Psoas muscle (tissue), 8 donors: ENCODE measurements at places on chromosomes 7 and 10. TPM values are rescaled to one million over a fixed set of nuclear protein-coding genes. Genes with fewer than 3 reads are reported as not detected.

DNA sequence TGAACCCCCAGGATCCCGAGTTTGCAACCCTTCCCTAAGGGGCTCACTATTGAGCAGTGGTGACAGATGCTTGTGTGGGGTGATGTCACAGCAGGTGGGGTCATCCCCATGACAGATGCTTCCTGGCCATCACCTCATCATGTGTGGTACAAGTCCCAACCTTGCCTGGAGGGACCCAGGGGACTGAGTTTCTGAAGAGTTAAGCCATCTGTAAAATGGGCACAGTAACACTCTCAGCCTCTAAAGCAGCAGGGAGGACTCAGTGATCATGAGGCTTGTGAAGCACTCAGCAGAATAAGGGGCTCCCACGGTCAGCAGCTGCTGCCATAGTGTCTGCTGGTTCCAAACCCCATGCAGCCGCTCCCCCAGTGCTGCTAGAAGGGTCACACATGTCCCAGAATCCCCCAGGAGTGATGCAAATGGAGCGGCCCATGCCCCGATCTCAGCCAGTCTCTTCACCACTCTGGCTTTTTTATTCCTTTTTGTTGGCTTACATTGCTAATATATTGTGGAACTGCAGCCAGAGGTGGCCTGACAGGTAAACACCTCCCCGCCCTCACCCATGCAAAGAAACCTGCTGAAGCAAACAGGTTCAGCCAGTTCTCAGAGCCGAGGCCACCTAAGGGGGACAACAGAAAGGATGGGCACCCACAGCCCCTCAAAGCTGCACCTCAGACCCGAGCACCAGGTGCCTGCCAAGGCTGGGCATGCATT, 102.1 kb upstream of the PDGFA start:
- peak; percentile 15 for DNase-seq
- no peaks in the 10 kb centered on the region for H3K36me3 ChIP-seq
- no peaks in the 10 kb centered on the region for H3K4me1 ChIP-seq
- no peak overlapping the region for H3K27ac ChIP-seq
- H3K27me3 ChIP-seq, result peaks cover 3% of the 10 kb centered on the region

- peak; percentile 64 for DNase-seq
- peaks cover 35% of the 10 kb centered on the region for H3K4me1 ChIP-seq
- no peaks in the 10 kb centered on the region for H3K36me3 ChIP-seq
These were observed 1.4 kb downstream of the RHEB start for GRCh38 chr7:151518105-151518946.

DNA sequence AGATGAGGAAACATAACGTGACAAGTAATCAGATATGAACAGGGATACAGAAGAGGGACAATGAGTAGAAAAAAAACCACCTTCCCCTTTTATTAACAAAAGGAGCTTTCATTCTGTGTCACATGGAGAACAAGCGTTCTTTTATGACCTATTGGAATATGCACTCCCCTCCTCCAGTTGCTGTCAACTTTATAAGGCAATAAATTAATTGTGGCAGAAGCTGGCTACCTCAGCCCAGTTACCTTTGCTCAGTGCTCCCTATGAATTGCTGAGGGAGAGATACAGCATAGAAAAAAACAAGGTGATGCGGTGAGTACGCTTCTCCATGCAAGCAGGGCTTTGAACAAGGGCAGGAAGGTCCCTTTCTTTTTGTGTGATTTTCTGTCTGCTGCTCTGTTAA, at the start of gene MGAM2:
Gene MGAM2, plus strand, starts transcription at position 220 of the 400 bp plus-strand sequence. CDS start 5,156 bp downstream, outside the sequence.
- H3K4me1 ChIP-seq, result no peaks in the 10 kb centered on the region
- no peak within 1 kb of the TSS for H3K4me3 ChIP-seq
- peaks cover 3% of the 10 kb centered on the region for H3K27me3 ChIP-seq
- no peaks in the 10 kb centered on the region for H3K36me3 ChIP-seq

Gene GPNMB
- total RNA-seq, result 11.9 TPM

DNA sequence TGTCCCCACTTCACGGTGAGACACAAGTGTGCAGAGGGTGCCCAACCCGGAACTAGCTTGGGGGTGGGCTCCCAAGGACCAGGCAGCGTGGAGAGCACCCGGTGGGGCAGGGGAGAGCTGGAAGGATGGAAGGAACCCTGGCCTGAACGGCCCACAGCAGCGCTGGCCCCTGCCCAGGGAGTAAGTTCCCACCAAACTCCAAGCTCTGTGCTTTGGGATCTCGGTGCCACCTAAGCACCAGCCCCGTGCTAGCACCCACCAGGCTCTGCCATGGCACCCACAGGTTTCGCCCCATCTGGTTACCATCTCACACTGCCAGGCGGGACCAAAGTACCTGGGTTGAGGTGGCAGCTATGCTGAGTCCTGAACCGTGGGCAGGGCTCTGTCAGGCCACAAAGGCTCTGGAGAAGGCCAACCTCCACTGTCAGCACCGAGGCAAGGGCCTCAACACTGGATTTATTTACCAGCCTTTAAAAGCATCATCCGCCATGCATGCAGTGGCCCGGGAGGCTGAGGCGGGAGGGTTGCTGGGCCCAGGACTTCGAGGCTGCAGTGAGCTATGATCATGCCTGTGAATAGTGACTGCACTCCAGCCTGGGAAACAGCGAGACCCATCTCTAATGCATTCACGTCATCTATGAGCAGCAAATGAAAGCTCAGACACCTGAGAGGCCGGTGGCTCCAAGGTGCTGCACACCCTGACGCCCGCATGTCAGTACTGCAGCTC, 16.0 kb downstream of the GPER1 start:
- no peak overlapping the region for H3K4me3 ChIP-seq
- peak overlapping the region; percentile 46 for H3K27ac ChIP-seq
- no peaks in the 10 kb centered on the region for H3K36me3 ChIP-seq
- H3K27me3 ChIP-seq, result no peaks in the 10 kb centered on the region

Gene RASA4B
- 85.1 TPM for total RNA-seq

DNA sequence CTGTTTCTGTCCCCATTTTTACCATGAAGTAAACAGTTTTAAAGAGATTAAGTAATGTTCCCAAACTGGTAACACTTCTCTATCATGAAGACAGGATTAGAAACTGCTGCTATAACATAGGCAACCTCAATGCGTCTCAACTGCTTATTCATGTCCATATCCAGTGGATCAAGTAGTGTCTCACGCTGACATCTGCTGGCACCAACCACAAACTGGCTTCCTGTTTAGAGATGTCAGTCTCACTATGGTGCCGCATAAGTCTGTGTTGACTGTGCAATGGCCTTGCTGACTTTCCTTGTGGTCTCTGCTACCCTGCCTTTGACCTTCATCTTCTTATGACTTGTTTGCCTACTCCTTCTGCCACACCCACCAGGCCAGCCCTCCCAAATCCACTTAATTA, 369.6 kb upstream of the DPP6 start:
- no peak overlapping the region for H3K4me3 ChIP-seq
- no peaks in the 10 kb centered on the region for H3K4me1 ChIP-seq
- no peaks in the 10 kb centered on the region for H3K36me3 ChIP-seq
- H3K27me3 ChIP-seq, result no peaks in the 10 kb centered on the region
- no peak overlapping the region for H3K27ac ChIP-seq
- no peak for DNase-seq

DNA sequence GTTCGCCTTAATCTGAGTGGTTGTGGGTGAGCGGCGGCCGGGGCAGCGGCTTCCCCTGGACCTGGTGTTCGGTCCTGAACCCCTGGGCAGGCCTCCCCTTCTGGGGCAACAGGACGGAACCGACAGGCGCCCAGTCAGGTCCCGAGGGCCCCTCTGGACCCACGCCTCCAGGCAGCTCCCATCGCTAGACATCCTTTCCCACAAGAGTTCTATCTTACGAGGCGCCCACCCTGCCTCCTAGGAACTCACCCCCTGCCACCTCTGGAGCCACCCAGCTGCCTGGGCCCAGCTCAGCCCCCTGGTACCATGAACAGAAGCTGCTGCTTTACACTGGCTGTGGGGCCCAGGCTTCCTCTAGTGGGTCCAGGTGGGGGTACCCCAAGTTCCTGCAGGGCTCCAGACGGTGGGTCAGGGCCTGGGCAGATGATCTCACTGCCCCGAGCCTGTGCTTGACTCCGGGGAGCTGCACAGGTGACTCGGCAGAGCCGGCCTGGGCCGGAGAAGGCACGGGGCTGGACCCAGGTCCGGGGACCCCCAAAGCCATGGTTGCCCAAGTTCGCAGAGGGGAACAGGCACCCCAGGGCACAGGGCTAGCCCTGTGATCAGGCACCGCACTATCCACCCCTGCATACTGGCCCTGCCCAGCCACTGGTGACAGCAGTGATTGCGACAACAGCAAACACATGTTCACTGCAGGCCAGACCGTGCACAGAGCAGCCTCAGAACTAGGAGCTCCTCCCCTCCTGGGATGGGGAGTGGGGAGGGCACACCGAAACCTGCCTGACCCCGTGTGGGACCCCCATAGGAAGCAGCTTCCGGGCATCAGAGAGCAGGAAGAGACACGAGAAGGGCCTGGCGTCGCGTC, 180.3 kb downstream of the ELFN1 start:
- H3K27ac ChIP-seq, result no peak overlapping the region
- peak; percentile 45 for DNase-seq
- H3K36me3 ChIP-seq, result no peaks in the 10 kb centered on the region
- peaks cover 12% of the 10 kb centered on the region for H3K4me1 ChIP-seq
- no peaks in the 10 kb centered on the region for H3K27me3 ChIP-seq
- H3K4me3 ChIP-seq, result no peak overlapping the region
